ENCODE measurements at places on chromosomes 7 and 10.

DNA sequence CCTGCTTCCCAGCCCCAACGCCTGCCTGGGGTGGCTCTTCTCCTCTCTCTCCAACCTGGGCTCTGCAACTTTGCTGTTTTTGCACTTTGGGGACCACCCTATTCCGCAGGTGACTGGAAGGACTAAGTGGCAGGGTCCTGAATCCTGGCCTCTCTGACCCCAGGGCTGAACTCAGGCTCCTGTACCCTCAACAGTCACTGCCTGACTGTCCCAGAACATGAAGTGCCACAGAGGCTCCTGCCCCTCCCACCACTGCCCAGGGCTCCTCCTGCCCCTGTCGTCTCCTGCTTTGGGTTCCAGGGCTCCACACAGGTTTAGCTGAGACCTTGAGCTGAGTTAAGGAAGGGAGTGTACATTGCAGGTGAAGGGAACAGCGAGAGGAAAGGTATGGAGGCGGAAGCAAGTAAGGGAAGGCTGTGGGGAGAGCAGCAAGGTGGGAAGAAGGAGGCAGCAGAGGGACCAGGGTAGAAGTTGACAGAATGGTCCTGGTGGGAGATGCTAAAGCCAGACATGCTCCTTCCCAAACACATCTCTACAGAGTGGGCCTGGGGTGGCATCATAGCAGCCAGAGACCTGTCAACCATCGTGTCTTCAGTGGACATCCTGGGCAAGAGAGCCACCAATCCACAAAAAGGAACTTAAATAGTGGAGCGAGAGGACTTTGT is 5.7 kb upstream of the GRID1 start:
- no peaks in the 10 kb centered on the region for H3K36me3 ChIP-seq
- peaks cover 9% of the 10 kb centered on the region for H3K4me1 ChIP-seq
- DNase-seq = no peak
- H3K4me3 ChIP-seq = no peak overlapping the region
- H3K27me3 ChIP-seq = peaks cover 72% of the 10 kb centered on the region

GRCh38 chr10:48705401-48705938 is 20.8 kb downstream of the WDFY4 start:
- H3K27me3 ChIP-seq = no peaks in the 10 kb centered on the region
- peaks cover 25% of the 10 kb centered on the region for H3K36me3 ChIP-seq
- no peak overlapping the region for H3K4me3 ChIP-seq
- H3K4me1 ChIP-seq = peaks cover 11% of the 10 kb centered on the region
- no peak overlapping the region for H3K27ac ChIP-seq

GRCh38 chr7:144384071-144384470 is 19.4 kb downstream of the NOBOX start:
- no peak overlapping the region for H3K4me3 ChIP-seq
- H3K27me3 ChIP-seq = no peaks in the 10 kb centered on the region
- no peak overlapping the region for H3K27ac ChIP-seq
- no peaks in the 10 kb centered on the region for H3K36me3 ChIP-seq
- H3K4me1 ChIP-seq = peaks cover 3% of the 10 kb centered on the region

- H3K27me3 ChIP-seq = no peaks in the 10 kb centered on the region
- H3K4me3 ChIP-seq = no peak overlapping the region
- no peaks in the 10 kb centered on the region for H3K4me1 ChIP-seq
These were observed 21.5 kb downstream of the DNAJC9 start for GRCh38 chr10:73225518-73225917.

DNA sequence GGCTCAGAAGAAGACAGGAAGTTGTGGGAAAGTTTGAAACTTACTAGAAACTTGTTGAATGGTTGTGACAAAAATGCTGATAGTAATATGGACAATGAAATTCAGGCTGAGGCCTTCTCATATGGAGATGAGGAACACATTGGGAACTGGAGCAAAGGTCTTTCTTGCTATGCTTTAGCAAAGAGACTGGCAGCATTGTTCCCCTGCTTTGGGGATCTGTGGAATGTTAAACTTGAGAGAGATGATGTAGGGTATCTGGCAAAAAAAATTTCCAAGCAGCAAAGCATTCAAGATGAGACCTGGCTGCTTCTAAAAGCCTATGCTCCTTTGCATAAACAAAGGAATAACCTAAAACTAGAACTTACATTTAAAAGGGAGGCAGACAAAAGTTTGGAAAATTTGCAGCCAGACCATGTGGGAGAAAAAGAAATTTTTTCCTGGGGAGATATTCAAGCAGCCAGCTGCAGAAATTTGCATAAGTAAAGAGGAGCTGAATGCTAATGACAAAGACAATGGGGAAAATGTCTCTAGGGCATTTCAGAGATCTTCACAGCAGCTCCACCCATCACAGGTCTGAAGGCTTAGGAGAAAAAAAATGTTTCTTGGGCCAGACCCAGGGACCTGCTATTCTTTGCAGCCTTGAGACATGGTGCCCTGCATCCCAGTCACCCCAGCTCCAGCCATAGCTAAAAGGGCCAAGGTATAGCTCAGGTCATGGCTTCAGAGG is 16.5 kb upstream of the KCND2 start:
- H3K27ac ChIP-seq = no peak overlapping the region
- DNase-seq = no peak
- no peaks in the 10 kb centered on the region for H3K27me3 ChIP-seq
- no peaks in the 10 kb centered on the region for H3K4me1 ChIP-seq
- no peaks in the 10 kb centered on the region for H3K36me3 ChIP-seq

DNA sequence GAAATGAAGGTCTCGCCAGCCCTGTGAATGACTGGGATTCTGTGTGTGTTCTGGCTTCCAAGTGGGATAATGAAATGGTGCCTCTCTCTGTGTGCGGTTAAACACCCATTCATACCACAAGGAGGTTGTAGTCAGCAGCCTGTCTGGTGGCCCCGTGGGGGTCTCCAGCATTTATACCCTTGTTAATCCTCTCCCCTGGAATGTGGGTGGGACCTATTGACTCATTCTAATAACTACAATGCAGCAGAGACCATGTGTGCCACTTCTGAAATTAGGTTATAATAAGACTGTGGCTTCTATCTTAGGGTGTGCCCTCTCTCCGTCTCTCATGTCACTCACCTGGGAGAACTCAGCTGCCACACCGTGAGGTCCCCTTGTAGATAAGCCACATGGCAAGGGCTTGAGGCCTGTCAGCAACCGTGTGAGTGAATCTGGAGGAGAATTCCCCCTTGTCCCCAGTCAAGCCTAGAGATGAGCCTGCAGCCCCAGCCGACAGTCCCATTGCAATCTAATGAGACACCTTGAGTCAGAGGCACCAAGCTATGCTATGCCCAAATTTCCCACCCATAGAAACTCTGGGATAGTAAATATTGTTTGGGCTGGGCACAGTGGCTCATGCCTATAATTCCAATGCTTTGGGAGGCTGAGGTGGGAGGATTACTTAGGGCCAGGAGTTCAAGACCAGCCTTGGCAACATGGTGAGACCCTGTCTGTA is 106.8 kb downstream of the GALNT17 start:
- no peaks in the 10 kb centered on the region for H3K4me1 ChIP-seq
- no peak overlapping the region for H3K4me3 ChIP-seq
- no peak for DNase-seq
- H3K27ac ChIP-seq = no peak overlapping the region
- no peaks in the 10 kb centered on the region for H3K36me3 ChIP-seq

GRCh38 chr10:103681617-103682399 is 173.6 kb downstream of the SH3PXD2A start:
- no peak overlapping the region for H3K27ac ChIP-seq
- peaks cover 17% of the 10 kb centered on the region for H3K4me1 ChIP-seq
- no peak overlapping the region for H3K4me3 ChIP-seq

DNA sequence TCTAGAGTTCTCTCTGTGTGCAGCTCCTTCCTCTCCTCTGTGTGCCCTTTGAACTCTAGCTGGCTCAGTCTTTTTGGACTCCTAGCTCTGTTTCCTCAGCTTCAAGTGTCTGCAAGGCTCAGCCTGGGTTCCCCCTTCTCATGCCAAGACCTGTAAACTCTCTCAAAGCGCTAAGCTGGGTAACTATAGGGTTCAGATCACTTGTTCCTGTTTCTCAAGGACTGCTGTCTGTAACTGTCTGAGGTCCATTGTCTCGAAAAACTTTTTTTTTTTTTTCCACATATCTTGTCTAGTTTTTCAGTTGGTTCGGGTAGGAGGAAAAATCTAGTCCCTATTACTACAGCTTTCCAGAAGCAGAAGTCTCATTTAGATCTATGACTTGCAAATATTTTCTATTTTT is 46.6 kb upstream of the PPP1R17 start:
- no peak for DNase-seq
- H3K4me1 ChIP-seq = no peaks in the 10 kb centered on the region

- peaks cover 22% of the 10 kb centered on the region for H3K4me1 ChIP-seq
- H3K27ac ChIP-seq = no peak overlapping the region
- H3K27me3 ChIP-seq = no peaks in the 10 kb centered on the region
- no peaks in the 10 kb centered on the region for H3K36me3 ChIP-seq
- no peak overlapping the region for H3K4me3 ChIP-seq
These were observed 215.2 kb upstream of the MKLN1 start for GRCh38 chr7:131112431-131112830.

- no peaks in the 10 kb centered on the region for H3K36me3 ChIP-seq
- H3K4me3 ChIP-seq = no peak overlapping the region
- no peaks in the 10 kb centered on the region for H3K27me3 ChIP-seq
- DNase-seq = no peak
These were observed 82.9 kb upstream of the KCND2 start for GRCh38 chr7:120190109-120190508.
